CD4-positive, alpha-beta T cell treated with Interleukin-6 for 4 hours (primary cell): ENCODE measurements at places on chromosomes 16 and 17.

- DNase-seq = peak; percentile 87
Measured at GRCh38 chr17:81394921-81395599, at the start of gene BAHCC1. Gene BAHCC1 (plus strand): TSS chr17:81395457. CDS start chr17:81399740, 4,283 bp downstream.

GRCh38 chr17:18004345-18004744 is 31.7 kb downstream of the DRC3 start:
- no peak for DNase-seq

DNA sequence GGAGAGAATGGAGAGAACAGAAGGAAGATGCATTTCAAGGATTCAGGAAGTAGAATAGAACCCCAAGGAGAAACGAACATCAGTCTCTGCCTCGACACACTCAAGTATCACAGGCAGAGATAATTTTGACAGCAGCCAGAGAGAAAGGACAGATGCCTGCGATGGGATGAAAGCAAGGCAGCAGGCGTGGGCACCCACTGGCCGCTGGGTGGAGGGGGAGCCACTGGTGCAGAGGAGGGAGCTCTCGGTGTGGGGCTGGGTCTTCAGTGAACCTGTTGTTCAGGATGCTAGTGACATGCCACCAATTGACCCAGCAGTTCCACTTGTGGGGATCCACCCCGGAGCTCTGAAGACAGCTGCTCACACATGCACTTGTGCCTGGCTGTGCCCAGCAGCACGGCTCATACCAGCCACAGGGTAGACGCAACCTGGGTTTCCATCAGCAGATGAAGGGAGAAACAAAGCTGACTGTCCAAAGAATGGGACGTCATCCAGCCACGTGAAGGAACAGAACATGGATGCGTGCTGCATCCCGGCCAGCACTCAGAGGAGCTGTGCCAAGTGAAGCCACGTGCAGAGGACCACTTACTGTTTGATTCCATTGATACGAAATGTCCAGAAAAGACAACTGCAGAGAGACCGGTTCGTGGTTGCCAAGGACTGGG is 127.0 kb downstream of the BANP start:
- no peak for DNase-seq

GRCh38 chr17:17354560-17355349 is 51.6 kb downstream of the NT5M start:
- DNase-seq = peak; percentile 79

- no peak for DNase-seq
Measured at GRCh38 chr16:65534121-65534528, 412.3 kb upstream of the CDH11 start.

DNA sequence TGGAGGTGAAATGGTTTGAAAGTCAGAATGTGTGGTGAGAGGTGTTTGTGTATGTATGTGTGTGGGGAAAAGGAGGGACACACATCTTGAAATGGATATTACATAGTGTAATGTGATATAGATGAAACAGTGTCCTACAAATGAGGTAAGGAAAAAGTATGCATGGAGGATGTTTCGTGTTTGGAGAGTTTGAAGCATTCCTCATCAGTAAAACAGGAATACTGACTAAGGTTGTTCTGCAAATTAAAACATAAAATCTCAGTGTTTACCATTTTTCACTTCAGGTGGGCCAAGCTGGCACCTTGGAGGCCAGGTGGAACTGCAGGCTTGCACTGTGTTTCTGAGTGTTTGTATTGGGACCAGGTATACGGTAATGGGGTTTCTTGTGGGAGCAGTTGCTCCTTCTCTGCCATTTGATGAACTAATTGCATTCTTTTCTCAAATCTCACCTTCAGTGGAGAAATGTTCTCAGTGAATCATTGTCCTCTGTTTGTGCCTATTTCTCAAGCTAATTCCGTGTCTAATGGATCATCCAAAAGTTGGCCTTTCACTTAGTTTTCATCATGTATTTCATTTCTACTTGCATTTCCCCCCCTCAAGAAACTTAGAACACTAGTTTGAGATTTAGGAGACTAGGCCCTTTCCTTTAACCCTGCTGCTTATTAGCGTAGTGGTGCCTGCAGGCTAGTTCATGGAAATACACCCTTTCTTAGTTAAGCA is 8.2 kb upstream of the TBKBP1 start:
- no peak for DNase-seq

DNA sequence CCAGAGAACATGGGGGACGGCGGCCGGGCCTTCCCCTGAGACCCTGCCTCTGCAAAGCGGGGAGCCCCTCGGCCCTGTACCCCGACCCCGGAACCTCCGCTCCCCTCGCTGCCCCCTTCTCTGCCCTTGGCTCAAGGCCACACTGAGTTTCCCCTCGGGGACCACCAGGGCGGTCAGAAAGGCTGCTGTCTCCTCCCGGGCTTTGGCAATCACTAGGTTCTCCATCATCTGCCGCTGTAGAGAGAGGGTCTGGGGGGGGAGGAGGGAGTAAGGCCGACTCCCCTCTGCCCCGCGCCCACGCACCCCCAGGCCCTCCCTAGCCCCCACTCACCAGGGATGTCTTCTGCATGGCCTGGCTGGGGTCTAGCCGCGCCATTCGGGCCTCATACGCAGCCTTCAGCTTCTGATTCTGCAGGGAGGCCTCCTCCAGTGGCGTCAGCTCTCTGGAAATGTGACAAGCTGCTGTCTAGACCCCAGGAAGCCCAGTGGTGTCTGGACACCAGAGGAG is 8.4 kb downstream of the VPS9D1 start:
- no peak for DNase-seq

DNA sequence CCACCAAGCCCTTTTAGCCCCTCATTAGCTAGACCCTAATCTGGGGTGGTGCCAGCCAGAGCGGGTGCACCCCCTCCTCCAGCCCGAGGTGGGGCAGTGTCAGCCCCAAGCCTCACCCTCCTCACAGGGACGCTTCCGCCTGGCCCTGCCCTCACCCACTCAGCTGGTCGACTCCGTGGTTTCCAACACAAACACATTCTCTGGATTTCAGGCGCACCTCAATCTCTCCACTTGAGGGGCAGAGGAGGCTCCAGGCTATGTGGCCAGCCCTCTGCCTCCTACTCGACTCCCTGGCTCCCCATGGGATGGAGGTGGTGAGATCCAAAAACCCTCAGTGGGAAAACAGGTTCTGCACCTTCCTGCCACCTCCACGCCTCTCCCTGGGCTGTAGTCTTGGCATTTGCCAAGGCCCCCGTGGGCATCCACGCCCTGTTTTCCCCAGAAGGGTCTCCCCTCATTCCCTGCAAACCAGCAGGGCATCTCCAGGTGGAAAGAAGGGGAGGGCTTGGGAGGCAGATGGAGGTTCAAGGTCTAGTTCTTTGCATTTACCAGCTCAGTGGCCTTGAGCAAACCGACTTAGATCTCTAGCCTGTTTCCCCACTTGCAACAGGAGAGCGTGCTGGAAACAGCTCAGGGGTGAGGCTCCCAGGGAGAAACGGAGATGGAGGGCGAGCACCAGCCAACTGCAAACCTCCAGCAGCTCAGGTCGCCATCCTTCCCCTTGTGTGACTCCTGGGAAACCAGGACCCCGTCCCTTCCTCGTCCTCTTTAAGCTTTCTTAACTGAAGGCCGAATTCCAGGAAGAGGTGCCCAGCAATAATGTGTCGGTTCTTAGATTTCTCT is 1.7 kb downstream of the EMP2 start:
- no peak for DNase-seq
